Hematopoietic multipotent progenitor cell (in vitro differentiated cells): ENCODE measurements at places on chromosomes 12 and 14. TPM values are rescaled to one million over a fixed set of nuclear protein-coding genes. Genes with fewer than 3 reads are reported as not detected.

Gene KRT81
- total RNA-seq = 2.7 TPM

DNA sequence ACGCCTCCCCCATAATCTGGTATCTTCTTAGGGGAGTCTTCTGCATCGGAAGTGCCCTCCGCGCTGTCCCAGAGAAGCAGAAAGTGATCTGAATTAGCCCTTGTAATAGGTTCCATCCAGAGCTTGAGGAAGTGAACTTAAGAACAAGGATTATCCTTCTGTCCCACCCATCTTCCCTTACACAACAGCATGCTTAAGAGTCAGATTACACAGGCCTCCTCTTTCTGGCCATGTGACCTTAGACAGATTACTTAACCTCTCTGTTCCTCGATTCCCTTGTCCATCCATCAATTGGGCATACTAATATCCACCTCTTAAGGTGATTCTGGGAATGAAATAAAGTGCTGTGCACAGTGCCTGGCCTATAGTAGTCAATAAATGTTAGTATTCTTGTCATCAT is 11.4 kb downstream of the CABP1 start:
- DNase-seq = no peak

Gene CLEC6A
- not detected for total RNA-seq

DNA sequence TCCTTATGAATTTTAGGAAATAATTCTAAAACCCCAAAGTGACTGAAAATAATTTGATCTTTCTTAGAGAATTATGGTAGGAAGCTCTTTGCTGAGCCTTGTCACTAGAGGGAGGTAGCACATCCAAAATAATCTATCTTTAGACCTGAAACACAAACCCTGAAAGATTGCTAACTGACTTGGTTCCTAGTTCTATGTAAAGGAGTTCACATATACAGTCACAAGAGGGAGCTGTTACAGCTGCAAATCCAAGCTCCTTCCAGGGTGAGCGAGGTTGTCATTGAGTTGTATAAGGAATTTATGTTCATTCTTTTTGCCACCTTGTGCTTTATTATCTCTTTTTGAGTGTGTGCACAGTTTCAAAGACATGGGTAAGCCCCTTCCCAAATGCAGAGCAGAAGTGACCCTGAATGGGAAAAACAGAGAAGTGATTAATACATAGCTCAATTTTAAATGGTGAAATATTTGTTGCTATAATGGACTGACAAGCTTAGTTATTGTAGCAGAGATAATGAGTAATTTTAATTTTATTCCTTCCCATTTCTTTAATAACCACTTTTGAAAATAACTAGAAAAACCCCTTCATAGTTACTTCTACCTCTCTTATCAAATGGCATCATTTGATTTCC is 387.9 kb downstream of the DAD1 start:
- DNase-seq = peak; percentile 65

Gene TSPAN19
- total RNA-seq = not detected

DNA sequence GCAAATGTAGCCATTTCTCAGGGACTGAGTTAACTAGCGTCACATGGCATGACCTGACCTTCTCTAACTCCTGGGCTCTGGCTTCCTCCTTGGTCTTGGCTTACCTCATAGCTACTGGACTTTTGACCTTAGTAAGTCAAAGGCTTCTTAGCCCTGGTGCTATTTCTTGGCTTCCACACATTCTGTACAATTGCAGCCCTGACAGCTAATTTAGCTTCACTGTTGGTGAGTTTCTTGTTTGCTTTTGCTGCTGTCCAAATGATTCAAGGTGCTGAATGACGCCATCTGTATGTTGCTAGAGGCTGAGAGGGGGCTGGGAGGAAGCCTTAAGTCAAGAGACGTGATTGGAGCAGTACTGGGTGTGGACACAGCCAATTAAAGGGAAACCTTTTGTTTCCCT is 202.7 kb downstream of the PRKD1 start:
- DNase-seq = no peak

DNA sequence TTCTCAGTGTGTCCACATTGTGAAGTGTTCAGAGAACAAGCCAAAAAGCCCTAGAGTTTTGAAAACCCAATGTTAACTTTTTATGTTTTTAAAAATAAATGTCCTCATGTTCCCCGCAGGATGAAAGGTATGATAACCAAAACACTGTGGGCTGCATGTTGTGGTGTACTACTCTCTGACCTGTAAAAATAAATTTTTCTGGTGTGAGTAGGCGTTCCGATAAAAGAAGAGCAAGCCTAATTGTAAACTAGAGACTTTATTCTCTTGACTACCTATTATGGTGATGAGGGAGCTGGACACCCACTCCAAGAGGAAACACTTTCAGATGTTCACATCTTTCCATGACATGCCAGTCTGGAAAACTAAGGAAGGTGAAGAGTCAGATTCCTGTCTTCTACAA is 18.2 kb downstream of the PTGER2 start:
- DNase-seq = no peak

Gene SYCP3
- total RNA-seq = 0.27 TPM

Gene RBP5
- total RNA-seq = under 0.01 TPM

DNA sequence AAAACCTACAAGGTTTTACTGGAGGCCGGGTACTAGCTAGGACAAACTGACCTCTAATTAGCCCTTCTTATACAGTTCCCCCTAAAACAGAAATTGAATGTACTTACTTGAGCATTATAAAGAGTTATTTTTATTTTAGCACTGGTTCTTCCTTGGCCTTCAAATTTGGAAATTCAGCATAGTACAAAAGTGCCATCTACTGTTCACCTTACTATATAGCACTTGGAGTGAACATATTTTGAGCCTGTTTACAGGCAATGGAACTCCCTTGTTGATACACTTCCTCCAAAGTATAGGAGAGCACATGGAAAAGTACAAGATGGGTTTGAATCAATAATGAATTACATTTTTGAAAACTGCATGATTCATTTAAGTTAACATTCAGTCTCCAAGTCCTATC is 3.9 kb upstream of the POC1B start:
- DNase-seq = peak; percentile 47

DNA sequence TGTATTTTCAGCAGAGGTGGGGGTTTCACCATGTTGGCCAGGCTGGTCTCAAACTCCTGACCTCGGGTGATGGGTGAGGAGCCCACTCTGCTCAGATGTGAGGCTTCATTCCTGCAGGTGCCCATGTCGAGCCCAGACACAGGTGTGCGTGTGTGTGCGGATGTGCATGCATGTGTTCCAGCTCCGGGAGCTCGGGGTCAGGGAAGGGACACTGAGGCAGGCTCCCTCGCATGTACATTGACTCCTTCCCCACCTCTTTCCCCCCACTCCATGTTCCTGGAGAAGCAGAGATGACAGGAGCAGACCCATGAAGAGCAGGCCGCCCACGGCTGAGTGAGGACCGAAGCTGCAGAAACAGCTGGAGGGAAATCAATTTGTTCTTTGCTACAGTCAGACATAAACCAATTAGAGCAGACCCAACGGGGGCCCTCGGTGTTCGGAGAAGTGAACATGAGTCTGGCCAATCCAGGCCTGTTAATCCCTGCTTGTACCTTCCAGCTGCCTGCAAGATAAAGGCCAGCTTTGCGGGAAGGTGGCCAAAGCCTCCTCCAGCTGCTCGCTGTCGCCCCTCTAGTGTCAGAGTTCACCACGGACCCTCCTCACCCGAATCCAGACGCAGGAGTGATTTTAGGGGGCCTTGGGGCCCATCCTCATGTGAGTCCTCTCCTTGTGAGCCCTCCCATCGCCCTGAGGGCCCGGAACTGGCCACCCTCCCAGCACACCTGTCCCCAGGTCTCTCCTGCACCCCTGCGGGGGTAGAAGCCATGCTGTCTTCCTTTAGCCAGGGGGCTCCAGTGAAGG is 321.0 kb upstream of the RTL1 start:
- DNase-seq = no peak

DNA sequence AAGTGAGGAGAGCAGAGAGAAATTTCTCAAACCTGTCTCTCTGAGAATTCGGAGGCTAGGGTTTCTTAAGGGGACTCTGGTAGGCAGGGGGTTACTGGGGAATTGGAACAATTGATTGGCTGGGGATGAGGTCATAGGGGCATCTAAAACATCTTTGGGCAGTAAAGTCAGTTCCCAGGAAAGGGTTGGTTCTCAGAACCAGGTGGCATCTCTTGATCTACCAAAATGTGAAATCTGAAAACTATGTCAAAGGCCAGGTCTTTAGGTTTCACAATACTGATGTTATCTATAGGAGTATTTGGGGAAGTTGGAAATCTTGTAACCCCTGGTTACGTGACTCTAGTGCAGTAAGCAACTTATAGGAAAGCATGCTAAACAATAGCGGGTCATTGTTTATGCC is 6.9 kb downstream of the C12orf75 start:
- DNase-seq = peak; percentile 58

- no peak for DNase-seq
Observed at GRCh38 chr14:50402965-50403364, 6.3 kb upstream of the CDKL1 start.

- no peak for DNase-seq
Observed at GRCh38 chr12:10559244-10559643, 53.6 kb downstream of the EIF2S3B start.

Gene ZNF410
- 43.6 TPM for total RNA-seq

Gene ARHGEF25
- 1.3 TPM for total RNA-seq

Gene DIO2
- under 0.01 TPM for total RNA-seq

DNA sequence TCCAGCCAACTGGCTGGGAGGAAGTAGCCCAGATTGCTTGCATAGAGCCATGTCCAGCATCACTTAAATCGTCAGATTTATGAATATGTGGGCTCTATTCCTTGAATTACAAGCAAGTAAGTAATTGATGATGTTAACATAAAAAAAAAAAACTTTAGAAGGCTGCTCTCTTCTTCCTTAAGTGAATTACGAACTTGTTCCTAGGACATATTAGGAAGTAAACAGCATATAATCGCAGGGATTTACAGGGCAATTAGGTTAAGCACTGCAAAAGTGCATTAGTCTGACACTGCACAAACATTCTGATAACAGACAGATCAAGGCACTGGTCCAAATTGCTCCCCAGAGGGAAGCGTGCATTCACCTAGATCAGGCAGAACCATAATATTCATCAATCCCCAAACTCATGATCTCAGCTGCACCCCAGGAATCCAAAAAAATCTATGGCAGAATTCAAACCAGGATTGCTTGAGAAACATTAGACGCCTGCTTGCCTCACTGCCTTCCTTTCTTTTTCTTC is 293.2 kb downstream of the TMEM132D start:
- no peak for DNase-seq

Gene DTX1
- 1.1 TPM for total RNA-seq

Gene IAPP
- total RNA-seq = not detected

Gene MGAT4C
- under 0.01 TPM for total RNA-seq

Gene ZBTB42
- total RNA-seq = 11.8 TPM
